ENCODE measurements at places on chromosomes 13 and 19. TPM values are rescaled to one million over a fixed set of nuclear protein-coding genes. Genes with fewer than 3 reads are reported as not detected.
A peak's percentile ranks its signal among the peaks of the same experiment; 100 is the strongest.

GRCh38 chr19:1400281-1401137 lies 833 bp downstream of the GAMT start:
- DNase-seq: no peak
- peak overlapping the region; percentile 91 for H3K27ac ChIP-seq
- H3K36me3 ChIP-seq: no peaks in the 10 kb centered on the region

TEX101 gene
- total RNA-seq: not detected

DNA sequence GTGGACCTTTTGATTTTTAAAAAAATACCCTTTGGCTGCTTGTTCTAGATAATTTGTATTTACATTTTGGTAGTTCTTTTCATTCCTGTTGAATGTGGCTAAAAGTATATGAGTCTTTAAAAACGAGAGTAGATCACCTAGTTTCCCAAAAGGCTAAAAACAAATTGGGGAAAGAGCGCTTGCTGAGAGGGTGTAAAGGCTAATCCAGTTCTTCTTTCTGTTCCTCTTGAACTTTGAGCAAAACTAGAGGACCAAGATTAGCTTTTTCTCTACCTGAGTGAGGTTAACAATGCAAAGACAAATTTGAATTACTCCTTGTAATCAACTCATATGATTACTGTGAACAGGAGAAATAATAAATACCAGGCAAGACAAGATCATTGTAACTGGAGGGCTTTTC lies 2513.2 kb downstream of the PCDH9 start:
- no peak overlapping the region for H3K4me3 ChIP-seq
- no peaks in the 10 kb centered on the region for H3K27me3 ChIP-seq
- no peaks in the 10 kb centered on the region for H3K4me1 ChIP-seq
- H3K27ac ChIP-seq: no peak overlapping the region

DNA sequence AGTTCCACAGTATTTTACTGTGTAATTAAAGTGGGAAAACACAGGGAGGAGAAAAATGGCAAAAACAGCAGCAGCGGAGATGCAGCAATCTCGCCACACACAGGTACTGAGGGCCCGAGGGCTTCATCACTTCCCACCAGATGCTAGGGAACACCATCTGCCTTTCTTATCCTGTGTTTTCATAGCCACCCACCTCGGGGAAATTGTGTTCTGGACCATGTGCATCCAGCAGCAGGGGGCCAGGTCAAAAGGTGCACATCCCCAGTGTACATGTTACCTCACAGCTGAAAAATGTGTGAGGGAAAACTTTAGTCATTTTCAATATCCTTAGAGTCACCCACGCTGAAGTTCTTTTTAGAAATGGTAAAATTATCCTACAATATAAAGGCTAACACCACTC lies 30.2 kb downstream of the PDCD5 start:
- no peak overlapping the region for H3K27ac ChIP-seq
- H3K4me1 ChIP-seq: no peaks in the 10 kb centered on the region
- no peaks in the 10 kb centered on the region for H3K27me3 ChIP-seq
- H3K36me3 ChIP-seq: peaks cover 33% of the 10 kb centered on the region
- DNase-seq: no peak

- H3K27me3 ChIP-seq: no peaks in the 10 kb centered on the region
- peaks cover 1% of the 10 kb centered on the region for H3K36me3 ChIP-seq
- peak within 1 kb of the TSS; percentile 96 for H3K27ac ChIP-seq
- H3K4me1 ChIP-seq: peaks cover 15% of the 10 kb centered on the region
Measured at GRCh38 chr13:114281351-114282040, at the start of gene UPF3A. Gene UPF3A (plus strand): TSS chr13:114281601. CDS start chr13:114281640, 39 bp downstream.

DNA sequence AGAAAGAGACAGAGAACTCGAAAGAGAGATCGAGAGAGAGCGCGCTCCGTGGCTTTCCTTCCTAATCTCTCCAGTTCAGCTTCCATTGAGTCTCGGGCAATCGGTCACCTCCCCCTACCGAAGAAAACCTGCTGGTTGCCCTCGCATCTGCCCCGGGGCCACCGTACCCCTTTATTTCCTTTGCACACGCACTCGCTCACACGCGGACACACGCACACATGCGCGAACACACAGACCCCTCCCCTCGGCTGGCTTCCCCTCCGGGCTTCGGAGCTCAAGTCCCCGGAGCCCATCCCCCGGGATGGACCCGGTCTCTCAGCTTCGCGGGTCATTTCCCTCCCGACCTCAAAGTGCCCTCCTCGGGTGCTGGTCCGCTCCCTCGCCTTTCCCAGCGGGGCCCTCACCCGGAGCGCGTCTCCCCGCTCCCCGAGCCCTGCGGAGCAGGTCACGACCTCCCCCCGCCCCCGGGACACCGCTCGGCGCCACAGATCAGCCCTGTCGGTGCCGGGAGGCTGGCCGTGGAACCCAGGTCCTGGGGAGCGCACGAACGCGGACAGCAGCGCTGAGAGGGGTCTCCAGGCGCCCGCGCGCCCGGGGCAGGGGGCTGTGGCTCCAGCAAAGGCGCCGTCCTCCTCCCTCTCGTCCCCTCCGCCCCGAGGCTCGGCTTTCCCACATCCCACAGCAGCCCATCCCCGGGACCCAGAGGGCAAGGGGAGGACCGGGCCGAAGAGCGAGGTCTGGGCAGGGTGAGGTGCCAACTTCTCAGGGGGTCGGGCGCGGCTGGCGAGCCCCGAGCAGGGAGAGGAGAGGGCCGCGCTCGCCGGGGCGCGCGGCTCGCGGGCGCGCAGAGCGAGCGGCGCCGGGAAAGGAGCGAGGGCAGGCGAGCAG lies 1.8 kb downstream of the DACH1 start:
- no peaks in the 10 kb centered on the region for H3K4me1 ChIP-seq
- DNase-seq: no peak
- H3K27ac ChIP-seq: no peak overlapping the region
- H3K4me3 ChIP-seq: no peak overlapping the region
- H3K27me3 ChIP-seq: no peaks in the 10 kb centered on the region

LIN7B gene
- 7.2 TPM for total RNA-seq

- H3K4me3 ChIP-seq: no peak overlapping the region
- no peaks in the 10 kb centered on the region for H3K36me3 ChIP-seq
- no peaks in the 10 kb centered on the region for H3K27me3 ChIP-seq
- H3K4me1 ChIP-seq: peaks cover 17% of the 10 kb centered on the region
Measured at GRCh38 chr19:8045872-8046568, 6.5 kb upstream of the CCL25 start.

- DNase-seq: no peak
- H3K36me3 ChIP-seq: no peaks in the 10 kb centered on the region
- peaks cover 16% of the 10 kb centered on the region for H3K4me1 ChIP-seq
- H3K27ac ChIP-seq: no peak overlapping the region
- no peak overlapping the region for H3K4me3 ChIP-seq
Measured at GRCh38 chr13:44283600-44283999, 90.0 kb upstream of the SERP2 start.

- no peaks in the 10 kb centered on the region for H3K27me3 ChIP-seq
- no peaks in the 10 kb centered on the region for H3K36me3 ChIP-seq
- no peak overlapping the region for H3K4me3 ChIP-seq
- DNase-seq: no peak
- H3K4me1 ChIP-seq: no peaks in the 10 kb centered on the region
- no peak overlapping the region for H3K27ac ChIP-seq
Measured at GRCh38 chr13:47499358-47500150, 501.5 kb downstream of the SUCLA2 start.

DNA sequence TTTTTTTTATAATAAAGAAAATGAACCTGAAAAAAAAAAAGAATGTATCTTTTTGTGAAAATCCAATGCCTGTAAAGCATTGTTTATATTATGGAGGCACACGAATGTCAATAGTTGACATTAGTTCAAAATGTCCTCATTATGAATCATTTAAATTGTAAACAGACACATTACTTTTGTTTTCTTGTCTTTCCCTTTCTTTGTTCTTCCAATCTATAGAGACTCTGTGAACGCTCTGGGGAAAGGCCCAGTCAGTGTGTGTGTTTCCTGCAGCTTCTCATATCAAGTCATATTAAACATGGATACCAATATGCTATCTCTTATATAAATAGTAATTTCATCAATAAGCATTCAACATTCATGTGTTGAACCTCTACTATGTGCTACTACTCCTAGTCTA lies 193.1 kb downstream of the KCTD12 start:
- H3K27ac ChIP-seq: no peak overlapping the region
- H3K27me3 ChIP-seq: no peaks in the 10 kb centered on the region
- no peak overlapping the region for H3K4me3 ChIP-seq
- H3K36me3 ChIP-seq: no peaks in the 10 kb centered on the region
- no peaks in the 10 kb centered on the region for H3K4me1 ChIP-seq

DNA sequence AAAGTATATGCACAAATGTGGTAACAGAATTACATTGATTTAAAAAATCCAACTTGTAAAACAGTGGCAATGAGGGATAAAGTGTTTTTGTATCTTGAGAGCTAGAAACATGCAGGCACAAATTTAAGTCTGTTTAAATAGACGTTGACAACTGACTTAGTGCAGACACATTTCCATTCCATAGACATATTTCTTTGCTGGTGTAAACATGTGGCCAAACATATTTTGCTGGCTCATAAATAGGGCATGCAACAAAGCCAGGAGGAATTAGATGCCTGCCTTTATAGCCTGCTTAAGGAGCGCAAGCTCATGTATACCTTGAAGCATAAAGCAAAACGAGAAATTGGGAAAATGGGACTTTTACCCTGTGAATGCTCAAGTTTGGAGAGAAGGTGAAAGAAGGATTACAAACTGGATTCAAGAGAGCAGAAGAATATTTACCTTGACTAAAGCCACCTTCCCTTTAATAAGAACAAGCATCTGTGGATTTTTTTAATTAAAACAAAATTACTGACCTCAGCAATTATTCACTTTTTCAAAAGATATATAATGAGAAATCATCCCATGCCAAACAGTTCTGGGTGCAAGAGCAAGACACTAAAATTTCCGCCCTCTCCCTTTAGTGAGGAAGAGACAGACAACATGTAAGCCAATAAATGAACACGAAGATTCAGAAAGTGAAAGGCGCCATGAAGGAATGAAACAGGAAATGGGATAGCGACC lies 71.0 kb downstream of the DCT start:
- H3K4me3 ChIP-seq: no peak overlapping the region
- H3K36me3 ChIP-seq: no peaks in the 10 kb centered on the region
- no peak overlapping the region for H3K27ac ChIP-seq
- no peaks in the 10 kb centered on the region for H3K4me1 ChIP-seq

GRCh38 chr19:54335164-54335563 lies 3.8 kb downstream of the LILRA4 start:
- no peaks in the 10 kb centered on the region for H3K36me3 ChIP-seq
- DNase-seq: no peak
- H3K4me3 ChIP-seq: no peak overlapping the region
- no peaks in the 10 kb centered on the region for H3K4me1 ChIP-seq
- no peaks in the 10 kb centered on the region for H3K27me3 ChIP-seq

ZNF226 gene
- total RNA-seq: 17.4 TPM

DNA sequence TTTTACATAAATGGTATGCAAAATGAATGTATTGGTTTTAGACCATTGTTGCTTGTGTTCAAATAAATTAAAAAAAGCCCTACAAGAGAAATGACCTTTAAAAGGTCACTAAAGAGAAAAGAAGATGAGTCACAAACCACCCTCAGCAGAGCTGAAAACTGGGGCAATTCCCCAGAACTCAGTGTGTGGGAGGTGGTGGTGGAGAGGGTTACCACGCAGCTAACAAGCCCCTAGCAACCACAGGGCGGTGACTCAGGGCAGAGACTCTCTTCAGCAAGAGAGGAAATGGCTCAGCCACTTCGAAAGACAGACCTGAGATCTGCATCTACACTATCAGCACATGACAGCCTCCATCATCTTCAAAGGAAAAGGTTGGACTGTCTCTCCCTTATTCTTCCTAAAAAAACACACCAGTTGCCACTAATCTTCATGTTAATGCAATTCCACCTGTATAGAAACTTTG lies 29.4 kb upstream of the NDFIP2 start:
- no peak overlapping the region for H3K4me3 ChIP-seq
- peaks cover 14% of the 10 kb centered on the region for H3K4me1 ChIP-seq
- H3K27ac ChIP-seq: no peak overlapping the region

DNA sequence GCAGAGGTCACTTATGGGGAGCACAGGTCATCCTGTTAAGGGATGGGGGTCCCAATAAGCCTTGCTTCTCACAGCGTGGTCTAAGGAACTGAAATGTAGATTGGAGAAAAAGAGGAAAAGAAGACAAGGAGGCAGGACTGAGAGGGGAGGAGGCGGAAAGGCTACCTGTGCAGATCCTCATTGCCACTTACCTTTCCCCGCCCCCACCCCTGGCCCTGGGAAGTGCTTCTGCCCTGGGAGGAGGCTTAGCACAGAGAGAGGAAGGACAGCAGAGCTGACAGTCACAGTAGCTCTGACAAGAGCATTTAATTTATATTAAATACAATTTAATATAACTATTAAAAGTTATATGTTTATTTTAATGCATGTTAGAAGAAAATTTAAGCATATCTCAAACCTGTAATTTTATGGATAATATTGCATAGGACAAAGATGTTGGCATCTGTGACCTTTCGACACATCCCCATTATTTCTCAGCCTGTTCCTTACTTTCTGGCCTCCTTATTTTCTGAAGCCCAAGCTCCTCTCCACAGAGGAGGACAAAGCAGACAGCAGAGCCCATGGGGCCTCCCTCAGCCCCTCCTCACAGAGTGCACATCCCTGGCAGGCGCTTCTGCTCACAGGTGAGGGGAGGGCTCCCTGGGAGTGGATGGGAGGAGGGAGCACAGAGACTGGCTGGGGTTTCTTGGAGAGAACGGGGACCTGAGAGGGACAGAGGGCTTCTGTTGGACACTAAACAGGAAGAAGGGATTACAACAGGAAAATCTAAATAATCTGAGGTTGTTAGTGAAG lies 23.4 kb downstream of the CEACAM21 start:
- no peak overlapping the region for H3K27ac ChIP-seq
- peaks cover 52% of the 10 kb centered on the region for H3K27me3 ChIP-seq
- no peak overlapping the region for H3K4me3 ChIP-seq
- H3K4me1 ChIP-seq: no peaks in the 10 kb centered on the region
- no peaks in the 10 kb centered on the region for H3K36me3 ChIP-seq

- no peaks in the 10 kb centered on the region for H3K27me3 ChIP-seq
- no peak for DNase-seq
- H3K27ac ChIP-seq: peak overlapping the region; percentile 99
- H3K36me3 ChIP-seq: no peaks in the 10 kb centered on the region
Measured at GRCh38 chr19:2164020-2164998, 576 bp downstream of the DOT1L start.

DNA sequence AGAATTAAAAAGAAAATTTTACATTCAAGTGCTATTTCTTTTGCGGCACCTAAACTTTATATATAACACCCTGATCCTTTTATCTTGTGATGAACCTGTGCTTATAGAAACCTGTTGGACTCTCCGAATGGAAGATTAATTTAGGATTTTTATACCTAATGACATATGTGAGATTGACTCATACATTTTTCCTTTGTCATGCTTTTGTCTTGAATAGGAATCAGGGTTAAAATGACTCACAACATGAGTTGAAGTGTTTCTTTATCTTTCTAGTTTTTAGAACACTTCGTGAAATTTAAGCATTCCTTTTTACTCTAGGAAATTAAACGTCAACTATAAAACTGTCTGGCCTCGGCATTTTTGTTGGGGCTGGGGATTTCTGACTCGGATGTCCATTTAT lies 378.9 kb downstream of the PCDH20 start:
- no peak overlapping the region for H3K4me3 ChIP-seq
- no peaks in the 10 kb centered on the region for H3K4me1 ChIP-seq
- no peaks in the 10 kb centered on the region for H3K36me3 ChIP-seq
- DNase-seq: no peak

ZNF229 gene
- total RNA-seq: not detected

GRCh38 chr19:23318143-23318542 lies 67.9 kb upstream of the ZNF724 start:
- no peaks in the 10 kb centered on the region for H3K4me1 ChIP-seq
- H3K27ac ChIP-seq: no peak overlapping the region
- H3K4me3 ChIP-seq: no peak overlapping the region
- H3K27me3 ChIP-seq: no peaks in the 10 kb centered on the region
- H3K36me3 ChIP-seq: no peaks in the 10 kb centered on the region

MEGF8 gene
- 24.0 TPM for total RNA-seq

RASA3 gene
- 18.6 TPM for total RNA-seq

LGALS7B gene
- 2.4 TPM for total RNA-seq

Measured in HCT116 (cell line).